ENCODE measurements at places on chromosomes 7 and 10. TPM values are rescaled to one million over a fixed set of nuclear protein-coding genes. Genes with fewer than 3 reads are reported as not detected.

CREB3L2 gene
- 144 TPM for total RNA-seq

FOXI2 gene
- total RNA-seq = not detected

SHTN1 gene
- total RNA-seq = 23.7 TPM

CALN1 gene
- total RNA-seq = not detected

NSUN5 gene
- 16.8 TPM for total RNA-seq

- DNase-seq = peak; percentile 65
These were observed 3.7 kb upstream of the CXCL12 start for GRCh38 chr10:44388641-44389040.

- no peak for DNase-seq
These were observed 34.9 kb downstream of the TAX1BP1 start for GRCh38 chr7:27774717-27775328.

DNA sequence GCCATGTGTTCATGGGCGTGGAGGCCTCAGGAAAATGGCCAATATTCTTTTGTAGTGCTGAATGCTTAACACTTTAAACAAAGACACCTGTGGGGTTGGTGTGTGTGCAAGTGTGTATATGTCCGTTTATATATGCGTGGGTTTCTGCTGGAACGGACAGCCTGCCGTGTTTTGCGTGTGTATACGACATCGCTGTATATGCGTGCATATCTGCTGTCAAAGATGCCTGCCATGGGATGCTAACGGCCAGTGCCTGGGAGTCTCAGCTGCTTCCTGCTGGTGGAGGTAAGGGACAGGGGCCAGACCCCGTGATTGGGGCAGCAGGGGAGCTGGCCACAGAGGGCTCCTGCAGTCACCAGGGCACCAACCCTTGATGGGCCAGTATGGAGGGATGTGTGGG lies 216.3 kb upstream of the SHH start:
- DNase-seq = peak; percentile 54

DNA sequence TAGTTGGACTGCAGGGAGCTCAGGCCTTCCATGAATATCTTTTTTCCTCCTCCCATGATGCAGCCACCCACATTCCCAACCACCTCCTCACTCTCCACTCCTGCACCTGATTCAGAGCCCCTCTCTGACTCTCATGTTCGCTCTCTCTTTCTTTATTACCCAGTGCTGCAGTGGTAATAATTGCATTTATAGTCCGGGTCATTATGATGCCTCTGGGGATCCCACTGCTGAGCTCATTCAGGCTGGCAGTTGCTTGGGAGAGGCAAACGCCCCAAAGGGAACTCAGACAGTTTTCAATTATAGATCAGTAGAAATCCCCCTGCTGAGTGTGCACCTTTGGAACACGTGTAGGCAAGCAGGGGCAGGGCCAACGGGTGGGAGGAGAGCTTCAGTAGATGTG lies 953.0 kb downstream of the GRID1 start:
- no peak for DNase-seq

DNA sequence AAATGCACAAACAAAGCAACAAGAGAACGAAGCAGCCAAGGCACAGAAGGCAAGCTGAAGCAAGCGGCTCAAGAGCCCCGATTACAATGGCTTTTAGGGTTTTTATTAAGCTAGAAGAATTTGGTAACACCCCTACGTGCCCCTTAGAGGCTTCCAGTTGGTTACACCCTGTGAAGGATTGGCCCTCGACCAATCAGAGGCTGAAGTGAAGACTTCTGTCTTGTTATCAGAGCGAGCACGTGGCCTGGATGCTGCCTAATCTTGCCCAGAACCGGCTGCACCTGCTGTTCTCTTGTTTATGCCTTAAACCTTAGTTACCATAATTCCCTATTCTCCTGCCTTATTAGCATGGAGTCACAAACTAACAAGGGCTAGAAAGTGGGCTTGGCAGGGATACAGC lies 21.4 kb downstream of the KCNK18 start:
- no peak for DNase-seq

DNA sequence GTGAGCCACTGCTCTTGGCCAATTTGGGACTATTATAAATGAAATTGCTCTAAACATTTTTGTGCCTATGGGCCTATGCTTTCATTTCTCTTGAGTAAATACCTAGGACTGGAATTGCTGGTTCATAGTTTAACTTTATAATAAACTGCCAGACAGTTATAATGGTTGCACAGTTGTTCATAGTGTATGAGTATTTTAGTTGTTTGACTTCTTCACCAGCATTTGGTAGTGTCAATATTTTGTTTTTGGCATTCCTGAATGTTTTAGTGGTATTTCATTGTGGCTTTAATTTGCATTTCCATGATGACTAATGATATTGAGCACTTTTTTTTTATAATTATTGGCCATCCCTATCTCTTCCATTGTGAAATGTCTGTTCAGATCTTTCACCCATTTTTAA lies 29.5 kb downstream of the PLEKHA8 start:
- no peak for DNase-seq

GRCh38 chr7:157177333-157177982 lies 38.7 kb downstream of the UBE3C start:
- DNase-seq = no peak

GRCh38 chr7:82375129-82375528 lies 68.4 kb downstream of the CACNA2D1 start:
- DNase-seq = no peak
